Activated T-cell treated with anti-CD3 and anti-CD28 coated beads, Interleukin-2, amount 50 U/mL, for 24 hours (primary cell): ENCODE measurements at places on chromosomes 13 and 19.
A peak's percentile ranks its signal among the peaks of the same experiment; 100 is the strongest.

GRCh38 chr19:19591133-19591825 is 27.2 kb downstream of the PBX4 start:
- H3K4me3 ChIP-seq, result peak overlapping the region; percentile 64
- H3K4me1 ChIP-seq, result peaks cover 73% of the 10 kb centered on the region
- H3K36me3 ChIP-seq, result peaks cover 59% of the 10 kb centered on the region
- DNase-seq, result peak; percentile 65

DNA sequence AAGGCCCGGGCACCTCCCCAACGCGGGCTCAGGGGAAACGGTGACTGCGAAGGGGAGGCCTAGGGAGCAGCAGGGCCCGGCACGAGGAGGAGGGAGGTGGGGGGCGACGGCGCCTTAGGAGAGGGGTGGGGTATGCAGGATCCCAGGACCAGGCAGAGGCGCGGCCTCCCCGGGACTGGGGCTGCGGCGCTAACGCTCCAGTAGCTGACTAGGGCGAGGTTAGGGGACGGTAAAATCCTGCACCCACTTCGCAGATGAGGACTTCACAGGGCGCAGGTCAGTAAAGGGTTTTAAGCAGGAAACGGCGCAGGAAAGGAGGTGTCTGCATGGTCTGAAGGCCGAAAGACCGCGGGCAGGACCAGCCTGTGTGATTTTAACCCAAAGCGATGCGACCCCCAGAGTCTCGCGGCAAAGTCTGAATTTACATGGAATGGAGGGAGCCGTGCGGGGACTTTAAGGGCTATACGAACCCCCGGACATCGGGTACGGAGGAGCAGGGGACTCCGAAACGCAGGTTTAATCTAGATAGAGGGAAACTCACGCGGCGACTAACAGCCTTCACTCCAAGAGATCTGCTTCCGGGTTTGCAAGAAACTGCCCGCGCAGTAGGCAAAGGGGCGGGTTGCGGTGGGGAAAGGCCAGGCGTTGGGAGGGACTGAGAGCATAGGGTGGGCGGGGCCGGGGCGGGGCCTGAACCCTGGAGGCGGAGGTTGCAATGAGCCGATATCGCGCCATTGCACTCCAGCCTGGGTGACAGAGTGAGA is at the start of gene ZNF665:
TSS of gene ZNF665 (minus strand) at position 588 of the 764 bp plus-strand sequence. CDS start 10,460 bp downstream, outside the sequence.
- H3K36me3 ChIP-seq, result peaks cover 58% of the 10 kb centered on the region
- H3K27ac ChIP-seq, result peak within 1 kb of the TSS; percentile 88
- H3K27me3 ChIP-seq, result peaks cover 8% of the 10 kb centered on the region
- H3K4me1 ChIP-seq, result peaks cover 34% of the 10 kb centered on the region
- peak within 1 kb of the TSS; percentile 88 for H3K4me3 ChIP-seq
- peak; percentile 82 for DNase-seq

- H3K36me3 ChIP-seq, result no peaks in the 10 kb centered on the region
- H3K4me1 ChIP-seq, result no peaks in the 10 kb centered on the region
- no peak for DNase-seq
- no peak overlapping the region for H3K4me3 ChIP-seq
- no peaks in the 10 kb centered on the region for H3K27me3 ChIP-seq
These were observed 304.4 kb downstream of the DCLK1 start for GRCh38 chr13:35826626-35827254.

GRCh38 chr13:21405309-21405708 is 53.8 kb downstream of the ZDHHC20 start:
- H3K27ac ChIP-seq, result peak overlapping the region; percentile 14
- H3K27me3 ChIP-seq, result no peaks in the 10 kb centered on the region
- H3K4me3 ChIP-seq, result no peak overlapping the region
- H3K4me1 ChIP-seq, result peaks cover 34% of the 10 kb centered on the region
- H3K36me3 ChIP-seq, result peaks cover 85% of the 10 kb centered on the region
- no peak for DNase-seq
